ENCODE measurements at places on chromosomes 1 and 21.

DNA sequence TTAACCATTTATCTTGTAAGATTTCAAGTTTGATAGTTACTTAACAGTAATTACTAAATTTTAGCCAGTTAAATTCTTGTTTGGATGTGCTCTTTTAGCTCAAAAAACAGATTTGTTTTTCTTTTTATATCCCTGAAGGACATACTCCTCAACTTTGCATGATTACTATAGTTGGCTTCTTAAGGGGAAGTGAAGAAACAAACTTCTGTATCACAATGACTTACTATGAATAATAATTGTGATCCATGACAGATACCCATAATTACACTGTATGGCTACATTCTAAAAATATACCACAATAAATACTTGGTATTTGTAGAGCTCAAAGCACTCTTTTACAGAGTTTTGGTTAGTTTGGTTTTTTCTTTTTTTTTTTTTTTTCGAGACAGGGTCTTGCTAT lies 55.8 kb downstream of the IARS2 start:
- DNase-seq: no peak

GRCh38 chr21:24217151-24217550 lies 1390.1 kb downstream of the MRPL39 start:
- no peak for DNase-seq

DNA sequence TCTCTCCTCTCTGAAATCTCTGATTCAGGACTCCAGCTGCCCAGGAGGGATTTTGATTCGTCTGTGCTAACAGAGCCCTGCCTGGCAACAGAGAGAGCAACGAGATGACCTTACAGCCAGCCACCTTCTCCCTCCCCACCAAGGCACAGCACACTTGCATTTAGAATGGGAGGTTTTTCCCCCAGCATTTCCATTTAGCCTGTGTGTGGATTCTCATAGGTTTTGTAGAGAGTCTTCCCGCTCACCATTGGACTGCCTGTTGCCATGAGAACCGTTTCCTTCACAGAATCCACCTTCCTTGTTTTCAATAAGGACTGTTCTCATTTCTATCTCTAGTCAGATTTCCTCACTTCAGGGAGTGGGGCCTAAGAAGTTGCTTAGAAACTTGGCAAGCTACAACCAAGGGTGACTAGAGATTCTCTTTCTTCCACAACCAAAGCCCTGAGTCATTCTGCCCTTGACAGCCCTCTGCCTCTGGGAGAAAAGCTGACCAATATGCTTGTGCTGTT lies 5.8 kb upstream of the IKBKE start:
- no peak for DNase-seq

- no peak for DNase-seq
These were observed 77.5 kb upstream of the L1TD1 start for GRCh38 chr1:62117018-62117750.

DNA sequence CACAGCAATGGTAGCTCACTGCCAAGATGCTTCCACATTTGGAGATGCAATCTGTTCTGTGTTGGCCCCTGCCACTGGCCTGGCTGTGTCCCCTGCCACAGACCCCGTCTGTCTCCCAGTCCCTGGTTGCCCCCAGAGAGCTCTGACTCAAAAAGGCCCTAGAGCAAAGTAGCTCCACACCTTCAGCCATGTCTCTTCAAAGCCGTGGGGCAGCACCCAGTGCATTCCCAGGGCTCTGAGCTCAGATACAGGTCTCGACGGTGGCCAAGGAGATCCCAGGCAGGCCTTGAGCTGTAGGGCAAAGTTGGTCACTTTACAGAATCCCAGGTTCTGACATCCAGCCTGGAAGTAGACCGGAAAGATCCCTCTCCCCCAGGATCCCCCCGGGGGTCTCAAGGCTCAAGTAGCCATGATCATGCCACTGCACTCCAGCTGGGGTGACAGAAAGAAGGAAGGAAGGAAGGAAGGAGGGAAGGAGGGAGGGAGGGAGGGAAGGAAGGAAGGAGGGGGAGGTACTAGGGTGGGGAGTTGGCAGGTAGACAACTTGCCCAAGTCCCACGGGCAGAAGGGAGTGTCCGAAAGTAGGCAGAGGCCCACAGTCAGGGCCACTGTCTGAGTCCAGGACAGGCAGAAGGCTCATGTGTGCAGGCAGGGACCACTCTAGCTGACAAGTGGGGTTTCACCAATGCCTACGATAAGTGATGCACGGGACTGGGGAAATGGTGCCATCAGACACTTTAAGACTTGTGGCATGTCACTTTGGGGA lies 4.8 kb upstream of the ARF1 start:
- DNase-seq: no peak

- no peak for DNase-seq
These were observed 25.4 kb downstream of the SLC30A10 start for GRCh38 chr1:219902951-219903350.

DNA sequence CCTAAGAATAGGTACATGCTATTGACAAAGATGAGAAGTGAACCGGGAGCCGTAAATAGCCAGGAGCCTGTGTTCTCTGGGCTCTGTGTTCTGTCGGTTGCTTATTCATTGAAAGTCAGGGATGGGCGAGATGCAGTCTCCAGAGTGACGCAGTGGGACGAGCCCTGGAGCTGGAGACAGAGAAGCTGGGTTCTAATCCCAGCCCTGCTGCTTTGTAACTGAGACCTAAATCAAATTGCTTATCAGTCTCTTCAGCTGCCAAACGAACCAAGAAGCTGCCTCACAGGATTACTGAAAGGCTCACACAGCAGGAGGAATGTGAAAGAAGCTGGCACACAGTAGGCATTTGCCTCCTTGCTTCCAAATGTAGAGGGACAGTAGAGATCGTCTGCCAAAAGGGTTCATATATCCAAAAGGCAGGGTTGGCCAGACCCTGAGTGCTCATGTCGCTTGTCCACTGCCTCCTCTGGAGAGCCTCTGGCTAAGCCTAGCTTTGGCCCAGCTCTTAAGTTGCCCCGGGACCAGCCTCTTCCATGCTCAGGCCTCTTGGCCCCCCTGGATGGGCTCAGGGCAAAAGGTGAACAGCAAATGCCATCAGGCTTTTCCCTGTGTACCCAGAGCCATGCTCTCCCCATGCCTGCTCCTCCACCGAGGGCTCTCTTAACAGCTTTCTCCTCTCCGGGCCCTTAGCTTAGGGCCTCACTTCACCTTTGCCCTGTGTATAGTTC lies 134.2 kb upstream of the IPO9 start:
- no peak for DNase-seq

- no peak for DNase-seq
These were observed 387.3 kb downstream of the RPS6KC1 start for GRCh38 chr1:213438339-213438738.

DNA sequence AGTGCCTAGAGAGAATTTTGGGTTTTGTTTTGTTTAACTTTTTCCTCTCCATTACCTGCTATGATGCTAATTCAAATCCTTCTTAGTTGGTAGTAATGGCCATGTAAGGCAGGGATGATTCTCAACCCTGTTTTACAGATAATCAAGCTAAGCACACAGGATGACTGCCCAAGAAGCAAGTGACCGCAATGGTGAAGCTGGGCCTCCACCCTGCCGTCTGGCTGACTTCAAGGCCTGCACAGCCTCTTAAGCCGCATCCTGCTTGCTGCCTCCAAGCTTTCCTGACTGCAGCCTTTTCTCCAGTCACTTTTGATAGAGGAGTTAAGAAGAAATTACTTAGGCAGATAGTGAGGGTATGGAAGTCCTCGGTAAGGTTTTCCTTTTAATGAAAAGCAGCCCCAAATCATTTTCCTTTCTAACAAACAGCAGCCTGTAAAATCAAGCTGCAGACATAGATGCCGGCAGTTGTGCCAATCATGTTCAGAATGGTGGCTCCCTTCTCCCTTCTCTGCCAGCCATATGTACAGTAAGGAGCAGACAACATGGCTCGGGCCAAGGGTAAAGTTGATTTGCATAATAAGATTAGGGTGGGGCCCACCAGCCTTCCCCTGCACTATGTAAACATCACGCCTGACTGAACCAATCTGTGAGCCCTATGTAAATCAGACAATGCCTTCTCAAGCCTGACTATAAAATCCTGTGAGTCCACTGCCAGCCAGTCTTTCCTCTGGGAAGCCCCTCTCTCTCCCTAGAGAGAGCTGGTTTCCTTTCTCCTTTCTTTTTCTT lies 8.8 kb upstream of the CTBS start:
- no peak for DNase-seq

GRCh38 chr1:23902321-23903278 lies 10.6 kb downstream of the CNR2 start:
- no peak for DNase-seq

- DNase-seq: no peak
These were observed 4.9 kb downstream of the C1orf198 start for GRCh38 chr1:230863449-230863848.

- no peak for DNase-seq
These were observed 239.4 kb upstream of the CAMK1G start for GRCh38 chr1:209344156-209344555.

GRCh38 chr1:58848818-58849411 lies 65.1 kb upstream of the JUN start:
- DNase-seq: no peak

GRCh38 chr1:183821889-183822611 lies 17.1 kb downstream of the RGL1 start:
- no peak for DNase-seq

DNA sequence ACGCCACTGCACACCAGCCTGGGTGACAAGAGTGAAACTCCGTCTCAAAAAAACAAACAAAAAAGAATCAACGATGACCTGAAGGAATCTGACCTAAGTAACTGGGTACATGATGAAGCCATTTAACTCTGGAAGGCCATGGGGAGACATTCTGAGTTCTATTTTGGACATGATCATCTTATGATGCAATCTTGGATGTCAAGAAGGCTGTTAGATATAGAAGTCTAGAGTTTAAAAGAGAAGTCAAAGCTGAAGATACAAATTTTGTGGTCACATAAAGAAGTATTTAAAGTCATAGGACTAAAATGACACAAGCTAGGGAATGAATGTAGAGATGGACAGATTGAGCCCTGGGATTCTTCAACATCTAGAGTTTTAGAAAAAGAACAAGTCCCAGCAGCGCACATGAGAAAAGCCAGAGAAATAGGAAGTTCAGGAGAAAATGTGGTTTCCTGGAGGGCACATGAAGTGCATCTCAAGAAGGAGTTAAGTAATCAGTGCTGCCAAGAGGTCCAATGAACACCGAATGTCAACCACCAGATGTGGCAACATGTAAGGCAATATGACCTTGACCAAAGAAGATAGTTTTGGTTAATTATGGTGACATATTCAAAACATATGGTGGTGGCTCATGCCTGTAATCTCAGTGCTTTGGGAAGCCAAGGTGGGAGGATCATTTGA lies 26.8 kb downstream of the ELK4 start:
- no peak for DNase-seq

- no peak for DNase-seq
These were observed 26.4 kb downstream of the AGO4 start for GRCh38 chr1:35834218-35834617.

DNA sequence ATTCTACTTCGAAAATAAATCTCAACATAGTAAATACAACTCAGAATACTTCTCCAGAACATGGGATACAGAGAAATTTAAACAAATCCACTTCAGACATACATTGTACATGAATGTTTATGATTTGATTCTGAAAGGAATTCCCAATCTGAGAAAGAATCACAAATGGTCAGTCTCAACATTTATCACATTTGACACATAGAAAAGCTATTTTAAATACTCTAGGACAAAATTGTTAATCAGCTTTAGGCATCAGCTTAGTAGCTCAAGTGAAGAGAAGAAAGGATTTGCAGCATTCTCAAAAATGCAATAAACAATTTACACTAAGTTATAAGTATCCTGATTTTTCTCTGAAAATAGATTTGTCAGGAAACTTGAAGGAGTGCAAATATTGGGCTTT lies 184.8 kb downstream of the PTPRC start:
- no peak for DNase-seq

GRCh38 chr1:60345621-60346020 lies 272.1 kb upstream of the C1orf87 start:
- no peak for DNase-seq

DNA sequence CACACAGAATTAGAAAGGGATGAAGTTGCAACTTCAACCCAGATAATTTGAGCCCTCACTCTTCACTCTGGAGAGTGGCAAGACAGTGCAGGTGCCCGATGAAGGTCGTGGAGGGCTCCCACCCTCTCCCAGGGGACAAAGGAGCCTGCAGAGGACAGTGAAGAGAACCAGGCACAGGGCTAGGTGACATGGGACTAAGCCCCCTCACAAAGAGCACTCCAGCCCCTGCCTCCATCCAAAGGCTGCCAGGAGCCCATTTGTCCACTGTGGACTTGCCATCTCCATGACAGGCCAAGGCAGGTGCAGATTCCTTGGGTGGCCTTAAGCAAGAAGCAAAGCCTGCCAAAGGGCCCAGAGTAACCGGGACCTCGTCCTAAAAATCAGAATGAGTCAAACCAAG lies 15.1 kb downstream of the ERRFI1 start:
- DNase-seq: no peak

- DNase-seq: no peak
These were observed 10.6 kb upstream of the SYT14 start for GRCh38 chr1:209927466-209927865.

DNA sequence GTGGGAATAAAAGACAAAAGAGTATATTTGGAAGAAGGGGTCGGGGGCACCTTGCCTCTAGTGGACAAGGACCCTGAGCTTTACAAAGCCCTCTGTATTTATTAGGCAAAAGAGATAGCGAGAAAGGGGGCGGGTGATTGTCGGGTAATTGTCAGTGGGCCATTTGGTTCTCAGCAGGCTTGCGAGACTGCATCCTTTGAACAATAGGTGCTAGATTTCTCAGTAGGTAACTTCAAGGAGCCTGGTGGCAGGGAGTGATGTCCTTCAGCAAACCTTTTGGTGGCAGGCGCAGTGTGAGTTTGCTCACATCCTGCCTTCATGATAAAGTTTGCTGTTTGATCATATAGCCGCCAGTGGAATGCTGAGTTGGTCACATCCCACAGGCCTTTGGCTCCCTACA lies 71.4 kb downstream of the AXDND1 start:
- DNase-seq: no peak

DNA sequence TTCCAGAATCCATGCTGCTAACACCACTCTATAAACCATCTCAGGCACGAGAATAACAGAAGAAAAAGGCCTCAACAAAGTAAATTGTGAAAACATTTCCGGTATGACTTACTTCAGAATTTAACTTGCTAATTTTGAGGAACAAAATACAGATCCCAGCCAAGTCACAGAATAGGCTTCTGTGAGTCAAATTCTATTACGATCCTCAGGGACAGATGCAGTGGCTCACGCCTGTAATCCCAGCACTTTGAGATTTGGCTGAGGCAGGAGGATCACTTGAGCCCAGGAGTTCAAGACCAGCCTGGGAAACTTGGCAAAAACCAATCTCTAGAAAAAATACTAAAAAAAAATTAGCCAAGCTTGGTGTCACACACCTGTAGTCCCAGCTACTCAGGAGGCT lies 8.8 kb upstream of the CCDC27 start:
- DNase-seq: no peak

GRCh38 chr1:17251701-17252376 lies 2.9 kb downstream of the PADI3 start:
- no peak for DNase-seq
